ENCODE measurements at places on chromosomes 1 and 21.

DNA sequence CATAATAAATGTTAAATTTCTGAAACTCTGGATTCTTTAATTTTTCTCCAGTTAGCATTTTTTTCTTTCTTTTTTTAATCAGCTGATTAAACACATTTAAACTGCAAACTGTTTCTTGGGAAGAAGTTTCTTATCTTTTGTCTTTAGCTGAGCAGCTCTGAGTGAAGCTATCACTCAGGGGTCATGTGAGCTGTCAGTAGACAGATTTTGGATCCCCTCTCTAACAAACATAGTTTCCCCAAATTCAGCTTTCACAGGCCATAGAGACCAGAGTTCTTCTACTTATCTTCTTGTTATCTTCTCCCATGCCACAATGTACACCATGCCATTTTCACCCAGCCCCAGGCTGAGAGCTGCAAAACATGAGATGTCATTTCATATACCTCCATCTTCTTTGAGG is 148.9 kb downstream of the CDC42BPA start:
- no peak for DNase-seq

- DNase-seq, result no peak
Measured at GRCh38 chr21:36127250-36127904, 7.5 kb upstream of the CBR3 start.

GRCh38 chr1:32500387-32501209 is 35.7 kb downstream of the ZBTB8B start:
- DNase-seq, result no peak

- peak; percentile 53 for DNase-seq
Measured at GRCh38 chr1:38027201-38028104, 14.9 kb downstream of the UTP11 start.

DNA sequence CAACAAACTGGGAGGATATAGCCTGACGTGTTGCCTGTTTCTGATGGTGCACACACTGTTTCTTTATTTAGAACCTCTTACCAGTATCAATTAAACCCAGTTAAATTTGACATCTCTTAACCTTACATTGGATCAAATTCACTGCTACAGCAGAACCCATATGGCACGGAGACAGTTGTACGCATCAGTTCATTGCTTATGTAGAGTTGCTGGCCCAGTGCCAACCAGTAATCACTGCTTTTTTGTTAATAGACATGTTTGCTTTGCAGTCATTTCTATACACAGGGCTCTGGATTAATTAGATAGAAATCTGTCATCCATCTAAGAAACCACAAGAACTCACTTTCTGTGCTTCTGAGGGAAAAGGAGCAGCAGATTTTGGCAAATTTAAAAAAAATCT is 154.0 kb downstream of the RWDD3 start:
- no peak for DNase-seq

GRCh38 chr1:31432592-31433395 is 19.8 kb downstream of the SERINC2 start:
- DNase-seq, result peak; percentile 51

DNA sequence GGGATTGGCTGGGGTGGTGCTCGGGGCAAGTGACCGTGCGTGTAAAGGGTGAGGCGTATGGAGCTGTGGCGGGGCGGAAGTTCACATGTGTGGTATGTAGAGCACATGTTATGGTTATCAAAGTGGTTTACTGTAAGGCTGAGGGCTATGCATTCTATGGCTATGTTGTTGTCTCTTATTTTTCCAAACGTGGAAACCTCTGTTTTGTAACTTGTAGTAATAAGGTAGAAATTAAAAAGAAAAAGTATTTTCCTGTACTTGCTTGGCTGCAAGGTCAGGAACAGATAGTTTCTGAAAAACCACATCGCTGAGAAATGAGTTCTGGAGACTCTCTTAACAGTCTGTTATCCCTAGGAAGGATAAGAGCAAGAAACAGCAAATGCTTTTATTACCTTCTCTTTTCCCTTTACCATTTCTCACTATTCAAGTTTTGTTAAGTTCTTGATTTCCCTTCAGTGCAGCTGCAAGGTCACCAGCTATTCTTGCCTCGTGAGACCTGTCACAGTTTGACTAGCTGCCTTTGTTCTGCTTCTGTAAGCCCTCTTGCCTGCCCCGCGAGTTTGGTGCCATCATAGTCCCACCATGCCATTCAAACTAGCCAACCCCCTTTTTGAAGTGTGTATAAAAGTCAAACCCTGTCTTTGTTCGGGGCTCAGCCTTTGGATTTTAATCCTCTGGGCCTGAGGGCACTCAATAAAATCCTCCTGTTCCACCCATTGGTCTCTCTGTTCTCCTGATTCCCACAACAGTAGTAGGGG is 9.5 kb downstream of the RNU1-2 start:
- DNase-seq, result peak; percentile 71

GRCh38 chr1:94522304-94522703 is 19.3 kb downstream of the F3 start:
- DNase-seq, result no peak

DNA sequence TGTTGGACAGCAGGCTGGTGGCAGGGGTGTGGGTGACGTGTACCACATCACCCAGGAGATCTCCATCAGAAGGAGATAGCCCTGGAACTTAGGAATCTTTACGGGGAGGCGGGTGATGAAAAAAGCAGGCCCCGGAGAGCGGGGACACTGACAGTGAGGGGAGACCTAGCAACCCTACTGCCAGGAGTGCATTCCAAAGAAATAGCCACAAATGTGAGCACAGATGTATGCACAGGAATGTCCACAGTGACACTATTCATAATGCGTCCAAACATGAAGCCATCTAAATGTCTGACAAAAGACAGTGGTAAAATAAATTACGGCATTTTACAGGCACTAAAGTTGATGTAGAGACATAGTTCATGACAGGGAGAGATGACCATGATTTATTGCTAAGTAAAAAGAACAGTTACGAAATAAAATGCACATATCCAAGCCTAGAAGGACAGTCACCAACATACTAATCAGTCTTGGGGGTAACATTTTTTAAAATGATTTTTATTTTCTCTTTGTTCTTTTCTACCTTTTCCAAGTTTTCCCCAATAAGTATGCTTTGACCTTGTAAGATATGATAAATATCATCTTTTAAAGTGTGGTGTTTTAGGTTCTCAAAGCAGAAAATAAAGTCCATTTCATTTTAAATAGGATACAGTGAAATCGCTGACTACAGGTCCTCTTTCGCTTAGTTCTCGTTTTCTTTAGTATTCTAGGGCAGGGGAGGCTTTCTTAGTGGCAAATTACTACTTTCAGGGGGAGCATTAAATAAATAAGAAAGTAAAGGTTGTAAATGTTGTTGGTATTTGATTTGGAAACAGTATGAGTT is 21.3 kb downstream of the CD247 start:
- no peak for DNase-seq

DNA sequence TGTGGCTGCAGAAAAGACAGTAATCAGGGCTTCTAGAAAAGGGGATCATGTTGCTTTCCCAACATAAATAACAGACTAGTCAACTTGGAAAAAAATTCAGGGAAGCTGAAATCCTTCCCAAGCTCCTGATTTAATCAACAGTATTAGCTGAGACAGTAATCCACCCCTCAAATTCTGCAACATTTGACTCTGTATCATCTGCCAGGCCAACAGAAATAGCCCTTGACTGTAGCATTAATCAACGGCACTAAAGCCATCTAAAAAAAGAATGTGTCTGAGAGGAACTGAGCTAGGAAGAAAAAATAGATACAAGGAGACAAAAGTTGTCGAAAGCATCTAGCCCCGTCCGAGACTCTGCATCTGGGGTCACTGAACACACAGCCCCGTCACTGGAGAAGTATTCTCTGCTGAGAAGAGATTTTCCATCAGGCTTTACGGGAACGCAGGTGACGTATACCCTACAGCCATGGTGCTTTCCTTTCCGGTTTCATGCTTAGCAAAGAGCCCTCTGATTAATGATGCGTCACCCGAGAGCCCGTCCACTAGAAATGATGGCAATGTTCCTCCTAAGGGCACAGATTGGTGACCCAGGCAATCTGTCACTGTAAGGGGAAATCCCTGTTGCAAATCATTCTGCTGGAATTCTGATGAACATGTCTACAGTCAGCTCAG is 42.1 kb upstream of the TP53BP2 start:
- DNase-seq, result no peak

DNA sequence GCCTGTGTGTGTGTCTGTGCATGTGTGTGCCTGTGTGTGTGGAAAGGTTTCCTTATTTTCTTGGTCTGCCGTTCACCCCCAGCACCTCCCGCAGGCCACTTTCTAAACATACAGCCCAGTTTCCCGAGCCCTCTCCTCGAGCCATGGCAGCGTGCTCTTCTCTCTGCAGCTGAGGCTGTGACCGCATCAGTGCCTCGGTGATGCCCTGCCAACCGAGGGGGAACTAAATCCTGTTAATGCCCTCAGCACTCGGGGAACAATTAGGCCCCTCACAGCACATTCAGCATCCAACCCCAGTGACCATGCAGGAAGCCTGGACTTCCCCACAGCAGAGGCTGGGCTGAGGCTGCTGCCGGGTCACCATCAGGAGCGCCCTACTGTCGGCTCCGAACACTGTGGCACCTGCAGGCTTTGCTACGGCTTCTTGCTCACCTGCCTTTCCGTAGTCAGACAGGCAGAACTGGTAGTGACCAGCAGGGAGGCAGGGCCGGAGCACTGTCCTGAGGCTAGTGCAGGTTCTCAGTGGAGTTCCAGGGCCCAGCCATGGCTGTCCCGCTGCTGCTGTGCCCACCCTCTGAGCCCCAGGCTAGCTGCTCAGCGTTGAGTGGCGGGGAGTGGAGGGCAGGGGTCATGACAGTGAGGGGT is 8.1 kb downstream of the GPR137B start:
- no peak for DNase-seq

GRCh38 chr21:15437883-15438282 is 291.9 kb upstream of the USP25 start:
- DNase-seq, result peak; percentile 10

GRCh38 chr1:152356736-152357135 is 3.1 kb downstream of the FLG2 start:
- no peak for DNase-seq

DNA sequence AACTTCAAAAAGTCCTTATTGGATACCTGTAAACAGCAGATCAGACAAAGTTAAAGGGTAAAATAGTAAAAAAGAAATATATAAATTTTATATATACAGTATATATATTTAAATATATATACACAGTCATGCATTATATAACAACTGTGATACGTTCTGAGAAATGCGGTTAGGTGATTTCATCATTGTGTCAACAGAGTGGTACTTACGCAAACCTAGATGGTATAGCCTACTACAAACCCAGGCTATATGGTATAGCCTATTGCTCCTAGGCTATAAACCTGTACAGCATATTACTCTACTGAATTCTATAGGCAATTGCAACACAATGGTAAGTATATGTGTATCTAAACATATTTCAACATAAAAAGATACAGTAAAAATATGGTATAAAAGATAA is 222.7 kb downstream of the NUF2 start:
- no peak for DNase-seq

DNA sequence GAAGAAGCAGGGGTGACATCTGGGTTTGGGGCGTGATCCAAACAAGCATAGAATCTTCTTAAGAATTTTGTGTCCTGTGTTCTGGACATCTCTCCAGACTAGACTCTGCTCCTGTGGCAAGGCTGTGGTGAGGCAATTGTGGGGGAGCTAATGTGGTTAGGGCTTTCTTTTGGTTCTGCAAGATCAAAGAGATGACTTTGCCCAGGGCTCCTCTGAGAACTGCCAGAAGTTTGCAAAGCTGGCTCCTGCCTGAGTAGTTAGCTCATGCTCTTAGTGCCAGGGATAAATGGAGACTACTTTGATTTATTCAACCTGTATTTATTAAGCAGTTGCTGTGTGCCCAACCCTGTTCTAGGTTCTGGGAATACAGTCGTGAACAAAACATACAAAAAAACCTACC is 34.0 kb upstream of the CRNN start:
- no peak for DNase-seq

- no peak for DNase-seq
Measured at GRCh38 chr21:25329227-25329825, 278.0 kb downstream of the MRPL39 start.

- DNase-seq, result no peak
Measured at GRCh38 chr1:88649932-88650331, 34.1 kb upstream of the PKN2 start.
